C1 segment of cervical spinal cord (tissue), 14 donors: ENCODE measurements at places on chromosomes 4 and X.

DNA sequence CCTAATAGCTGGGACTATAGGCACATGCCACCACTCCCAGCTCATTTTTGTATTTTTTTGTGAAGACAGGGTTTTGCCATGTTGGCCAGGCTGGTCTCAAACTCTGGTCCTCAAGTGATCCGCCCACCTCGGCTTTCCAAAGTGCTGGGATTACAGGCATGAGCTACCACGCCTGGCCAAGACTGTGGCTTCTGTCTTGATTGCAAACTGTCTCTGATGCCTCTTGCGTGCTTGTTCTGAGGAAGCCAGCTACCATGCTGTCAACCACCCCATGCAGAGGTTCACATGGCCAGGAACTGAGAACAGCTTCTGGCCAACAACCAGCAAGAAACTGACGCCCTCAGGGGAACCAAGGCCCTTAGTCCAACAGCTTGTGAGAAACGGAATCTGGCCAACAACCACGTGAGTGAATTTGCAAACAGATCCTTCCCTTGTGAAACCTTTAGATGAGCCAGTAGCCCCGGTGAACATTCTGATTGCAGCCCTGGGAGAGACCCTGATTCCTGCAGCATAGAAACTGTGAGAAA lies 71.2 kb downstream of the SUPT20HL2 start:
- DNase-seq, result no peak

DNA sequence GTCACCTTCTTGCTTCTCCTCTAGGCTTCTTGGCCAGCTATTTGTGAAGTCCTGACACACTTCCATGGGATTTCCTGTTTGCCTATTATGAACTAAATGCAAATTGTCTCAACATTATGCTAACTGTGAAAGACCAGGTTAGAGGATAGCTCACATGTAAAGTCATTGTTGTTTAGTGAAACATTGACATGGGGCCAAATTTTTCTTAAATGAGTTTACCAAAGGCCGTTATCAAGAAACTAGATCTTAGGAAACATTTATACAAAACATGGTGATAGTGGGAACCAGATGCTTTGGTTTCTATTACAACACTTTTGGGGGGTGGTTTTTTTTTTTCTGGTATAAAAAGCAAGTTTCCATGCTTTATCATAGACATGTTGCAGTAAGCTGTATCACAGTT lies 466.8 kb upstream of the FAM241A start:
- DNase-seq, result no peak

- DNase-seq, result no peak
These were observed 1.2 kb upstream of the PRPS2 start for GRCh38 chrX:12789976-12790375.

GRCh38 chrX:39630344-39630743 lies 467.4 kb downstream of the BCOR start:
- no peak for DNase-seq

GRCh38 chrX:153770601-153771414 lies 6.8 kb downstream of the PLXNB3 start:
- DNase-seq, result no peak

DNA sequence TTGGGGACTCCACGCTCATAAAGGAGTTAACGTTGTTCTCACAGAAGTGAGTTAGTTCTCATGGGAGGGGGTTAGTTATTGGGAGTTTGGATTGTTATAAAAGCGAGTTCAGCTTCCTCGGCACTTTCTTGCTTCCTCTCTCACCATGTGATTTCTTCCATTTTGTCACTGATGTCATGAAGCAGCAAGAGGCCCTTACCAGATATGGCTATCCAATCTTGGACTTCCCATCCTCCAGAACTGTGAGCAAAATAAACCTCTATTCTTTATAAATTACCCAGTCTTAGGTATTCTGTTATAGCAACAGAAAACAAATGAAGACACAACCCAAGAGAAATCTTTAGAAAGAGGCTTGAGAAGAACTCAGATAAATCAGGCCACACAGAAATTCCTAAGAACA lies 29.5 kb downstream of the RELL1 start:
- no peak for DNase-seq

DNA sequence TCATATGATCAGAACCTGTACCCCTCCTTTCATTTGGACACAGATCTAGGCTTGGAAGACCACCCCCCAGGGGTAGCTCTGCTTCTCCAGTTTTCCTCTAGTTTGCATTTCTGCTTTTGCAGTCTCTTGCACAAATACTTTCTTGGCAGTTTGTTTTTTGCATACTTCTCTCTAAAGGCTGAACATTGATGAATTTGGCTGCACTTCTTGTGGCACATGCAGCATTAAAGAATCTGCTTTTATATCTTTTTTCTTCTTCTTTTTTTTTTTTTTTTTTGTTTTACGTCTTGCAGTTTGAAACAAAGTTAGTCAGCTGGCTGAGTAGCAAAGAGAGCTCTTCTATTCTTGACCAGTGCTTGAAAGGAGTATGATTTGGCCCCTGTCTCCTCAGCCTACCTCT lies 273.0 kb downstream of the GLUD2 start:
- DNase-seq, result no peak

- no peak for DNase-seq
These were observed 216.5 kb downstream of the MID1IP1 start for GRCh38 chrX:39017716-39018115.

DNA sequence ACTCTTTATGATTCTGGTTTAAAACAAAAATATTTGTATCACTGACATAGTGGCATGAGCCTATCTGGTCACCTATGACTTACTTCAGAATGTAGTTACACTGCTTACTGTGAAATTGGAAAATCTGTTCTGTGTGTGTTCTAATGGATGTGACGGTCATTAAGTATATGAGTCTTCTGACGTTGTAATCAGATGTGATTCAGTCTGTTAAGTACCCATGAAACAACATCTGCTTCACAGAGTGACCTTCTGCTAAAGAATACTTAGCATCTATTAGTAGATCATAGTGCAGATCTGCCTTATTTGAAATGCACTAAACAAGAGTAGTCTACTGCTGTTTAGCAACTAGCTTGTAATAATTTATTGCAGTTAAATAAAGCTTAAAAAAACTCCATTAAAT lies 317.1 kb downstream of the DCTD start:
- DNase-seq, result no peak

DNA sequence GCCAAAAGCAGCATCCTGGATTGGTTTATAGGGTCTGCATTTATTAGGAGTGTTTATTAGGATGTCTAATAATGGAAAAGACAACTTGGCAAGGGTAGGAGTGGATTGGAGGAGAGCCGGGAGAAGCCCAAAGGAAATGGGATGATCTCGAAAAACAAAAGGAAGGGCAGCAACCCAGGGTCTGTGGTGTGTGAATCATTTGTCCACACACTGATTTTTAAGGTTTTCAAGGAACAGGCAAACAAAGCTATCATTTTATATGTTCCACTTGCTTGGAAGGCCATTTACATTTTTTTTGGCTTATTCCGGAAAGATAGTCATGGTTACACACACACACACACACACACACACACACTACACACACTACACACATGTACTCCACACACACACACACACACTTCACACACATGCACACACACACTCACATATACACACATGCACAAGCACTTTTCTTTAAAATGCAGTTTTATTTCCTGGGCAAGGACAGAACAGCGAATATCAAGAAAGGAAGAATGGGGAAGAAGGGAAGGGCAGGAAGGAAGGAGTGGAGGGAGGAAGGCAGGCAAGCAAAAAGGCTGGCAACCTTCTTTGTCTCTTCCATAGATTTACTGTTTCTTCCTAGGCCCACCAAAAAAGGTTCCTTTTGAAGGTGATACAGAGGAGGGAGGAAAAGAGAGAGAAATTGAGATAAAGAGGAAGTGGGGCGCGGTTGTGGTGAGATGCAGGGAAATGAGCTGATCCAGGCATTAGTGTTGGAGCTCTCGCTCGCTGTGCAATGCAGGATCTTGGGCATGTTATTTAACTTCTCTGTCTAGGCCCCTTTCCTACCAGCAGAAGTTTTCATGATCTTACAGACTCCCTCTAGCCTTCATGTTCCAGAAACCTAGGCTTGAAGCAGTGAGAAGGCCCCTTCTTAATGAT lies 88.6 kb upstream of the MAML3 start:
- DNase-seq, result no peak

- no peak for DNase-seq
These were observed 16.8 kb downstream of the BANK1 start for GRCh38 chr4:101807351-101807750.

GRCh38 chr4:187128976-187129375 lies 405.3 kb upstream of the FAT1 start:
- DNase-seq, result no peak

DNA sequence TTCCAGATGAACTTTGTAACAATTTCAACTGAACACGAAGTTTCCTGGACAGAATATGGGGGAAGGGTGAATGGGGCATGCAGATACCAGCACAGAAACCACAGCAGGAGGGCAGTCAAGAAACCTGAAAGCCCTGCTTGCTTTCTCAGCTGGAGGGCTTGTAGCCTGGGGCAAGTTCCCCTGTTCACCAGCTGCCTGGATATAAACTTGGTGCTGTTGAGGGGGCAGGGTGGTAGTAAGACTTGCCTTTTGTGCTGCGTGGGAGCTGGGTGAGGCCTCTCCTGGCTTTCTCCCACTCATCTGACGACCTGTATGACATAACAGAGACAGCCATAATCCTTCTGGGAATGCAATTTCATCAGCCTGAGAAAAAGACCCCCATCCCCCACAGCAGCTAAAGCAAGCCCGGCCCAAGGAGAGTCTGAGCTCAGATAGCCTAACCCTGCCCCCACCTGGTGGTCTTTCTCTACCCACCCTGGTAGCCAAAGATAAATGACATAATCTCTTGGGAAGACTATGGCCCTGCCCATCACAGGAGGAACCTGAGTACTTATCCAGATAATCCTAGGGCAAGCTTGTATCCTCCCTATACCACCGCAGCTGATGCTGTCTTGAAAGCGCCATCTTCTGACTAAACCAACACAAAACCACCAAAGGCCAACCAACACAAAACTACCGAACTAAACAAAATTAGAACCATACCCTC lies 234.3 kb downstream of the LAS1L start:
- no peak for DNase-seq

GRCh38 chr4:104217526-104217925 lies 277.2 kb downstream of the CXXC4 start:
- DNase-seq, result no peak

GRCh38 chr4:25377572-25378436 lies 741 bp downstream of the ANAPC4 start:
- no peak for DNase-seq

- no peak for DNase-seq
These were observed 590.0 kb downstream of the BCOR start for GRCh38 chrX:39507617-39508299.

GRCh38 chr4:1207157-1207470 lies 34.7 kb upstream of the SPON2 start:
- no peak for DNase-seq

- no peak for DNase-seq
These were observed 25.1 kb upstream of the FAM156A start for GRCh38 chrX:52983321-52984000.

DNA sequence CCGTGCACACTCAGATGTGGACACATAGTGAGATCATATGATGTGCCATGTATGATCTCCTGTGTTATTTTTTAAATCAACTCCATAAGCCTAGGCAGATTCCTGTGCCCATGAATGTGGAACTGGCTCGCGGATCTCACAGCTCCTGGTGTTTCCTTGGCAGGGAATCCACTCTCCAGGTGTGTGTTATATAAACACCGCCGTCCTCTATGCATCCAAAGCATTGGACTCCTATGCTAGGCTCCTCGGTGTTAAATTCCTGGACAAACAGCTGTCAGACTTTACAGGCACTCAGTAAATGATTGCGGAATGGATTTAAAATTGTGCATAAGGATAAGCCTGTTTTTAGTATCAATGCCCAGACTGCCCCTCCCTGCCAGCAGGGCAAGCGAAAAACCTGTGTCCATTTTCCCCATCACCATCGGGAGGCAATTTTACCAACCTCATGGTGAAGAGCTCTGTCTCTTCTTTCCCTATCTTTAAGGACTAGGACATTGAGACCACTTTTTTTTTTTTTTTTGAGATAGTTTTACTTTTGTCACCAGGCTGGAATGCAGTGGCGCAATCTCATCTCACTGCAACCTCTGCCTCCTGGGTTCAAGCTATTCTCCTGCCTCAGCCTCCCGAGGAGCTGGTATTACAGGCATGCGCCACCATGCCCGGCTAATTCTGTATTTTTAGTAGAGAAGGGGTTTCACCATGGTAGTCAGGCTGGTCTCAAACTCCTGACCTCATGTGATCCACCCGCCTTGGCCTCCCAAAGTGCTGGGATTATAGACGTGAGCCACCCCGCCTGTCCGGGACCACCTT lies 23.6 kb upstream of the GPR78 start:
- DNase-seq, result no peak

GRCh38 chrX:122583551-122583950 lies 600.5 kb upstream of the GRIA3 start:
- no peak for DNase-seq

DNA sequence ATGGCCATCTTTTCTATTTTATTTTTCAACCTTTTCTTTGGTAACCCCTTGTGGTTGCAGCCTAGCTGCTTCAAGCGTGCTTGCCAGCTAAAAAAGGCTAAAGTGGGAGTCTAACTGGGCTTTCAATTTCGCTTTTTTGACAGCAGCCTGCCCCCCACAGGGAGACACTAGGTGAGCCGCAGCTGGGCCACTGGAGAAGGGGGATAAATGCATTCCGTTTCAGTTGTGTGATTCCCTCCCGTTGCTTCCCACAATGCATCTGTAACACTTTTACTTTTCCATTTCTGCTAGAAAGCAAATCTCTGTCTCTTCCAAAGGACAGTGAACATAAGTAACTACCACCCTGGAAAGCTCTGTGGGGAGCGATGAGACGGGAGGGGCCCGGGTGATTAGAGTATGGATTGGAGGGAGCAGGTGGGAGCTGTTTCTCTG lies 86.3 kb upstream of the RAPGEF2 start:
- DNase-seq, result no peak

GRCh38 chrX:95218976-95219375 lies 1465.7 kb upstream of the DIAPH2 start:
- no peak for DNase-seq

DNA sequence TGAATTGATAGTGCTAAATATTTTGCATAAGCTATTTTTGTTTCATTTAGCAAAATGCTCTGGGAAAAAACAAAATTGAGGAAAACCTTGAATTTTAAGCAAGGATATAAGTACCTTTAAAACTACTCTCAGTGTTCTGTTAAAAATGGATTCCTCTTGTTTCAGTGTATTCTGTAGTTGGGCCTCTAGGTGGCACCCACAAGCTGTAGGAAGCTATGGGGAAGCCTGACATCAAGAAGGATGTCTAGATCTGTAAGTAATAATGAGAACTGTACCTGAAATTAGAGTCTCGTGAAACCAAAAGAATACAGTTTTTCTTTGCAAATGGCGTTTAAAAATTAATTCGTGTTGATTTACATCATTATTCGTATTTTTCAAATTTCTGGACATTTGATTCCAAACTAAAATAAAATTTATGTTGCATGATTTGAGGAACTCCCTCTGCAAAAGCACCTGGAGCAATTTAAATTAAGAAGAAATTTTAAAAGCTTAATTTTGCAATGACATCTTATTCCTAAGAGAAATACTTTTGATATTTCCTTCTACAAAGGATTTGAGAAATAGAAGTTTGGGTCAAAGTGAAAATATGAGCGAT lies 51.2 kb downstream of the TMPRSS11E start:
- DNase-seq, result peak; percentile 0

DNA sequence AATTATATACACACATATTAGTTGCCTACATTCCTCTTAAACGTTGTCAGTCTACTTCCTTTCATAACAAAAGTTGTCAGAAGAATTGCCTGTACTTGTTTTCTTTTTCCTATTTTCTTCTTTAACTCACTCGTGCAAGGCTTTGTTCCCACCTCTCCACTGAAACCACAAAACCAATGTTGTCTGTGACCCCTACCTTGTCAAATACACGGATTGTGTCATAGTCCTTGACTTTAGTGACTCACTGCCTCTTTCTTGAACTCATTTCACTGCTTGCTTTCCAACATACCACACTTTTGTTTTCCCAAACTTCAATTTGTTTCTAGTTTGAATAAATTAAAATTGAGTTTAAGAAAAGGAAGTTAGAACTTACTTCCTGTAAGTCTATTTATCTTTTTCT lies 283.9 kb upstream of the AGA start:
- no peak for DNase-seq
